ENCODE measurements at places on chromosomes 1 and 21.

GRCh38 chr21:31088474-31088751 lies 50.1 kb upstream of the KRTAP19-8 start:
- no peak for DNase-seq

DNA sequence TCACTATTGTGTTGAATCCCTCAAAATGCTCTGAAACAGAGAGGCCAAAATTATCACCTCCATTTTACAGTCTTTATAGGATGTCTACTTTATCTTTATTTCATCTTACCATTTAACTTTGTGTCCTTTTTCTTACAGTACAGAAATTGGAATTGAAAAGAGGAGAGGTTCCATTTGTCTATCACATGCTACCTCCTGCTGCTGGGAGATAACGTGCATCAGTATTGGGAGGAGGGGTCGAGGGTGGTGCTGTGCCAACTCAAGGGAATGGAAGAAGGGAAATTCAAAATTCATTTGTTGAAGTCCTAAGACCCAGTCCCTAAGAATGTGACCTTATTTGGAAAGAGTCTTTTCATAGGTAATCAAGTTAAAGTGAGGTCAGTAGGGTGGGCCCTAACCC lies 85.3 kb downstream of the HHIPL2 start:
- no peak for DNase-seq

DNA sequence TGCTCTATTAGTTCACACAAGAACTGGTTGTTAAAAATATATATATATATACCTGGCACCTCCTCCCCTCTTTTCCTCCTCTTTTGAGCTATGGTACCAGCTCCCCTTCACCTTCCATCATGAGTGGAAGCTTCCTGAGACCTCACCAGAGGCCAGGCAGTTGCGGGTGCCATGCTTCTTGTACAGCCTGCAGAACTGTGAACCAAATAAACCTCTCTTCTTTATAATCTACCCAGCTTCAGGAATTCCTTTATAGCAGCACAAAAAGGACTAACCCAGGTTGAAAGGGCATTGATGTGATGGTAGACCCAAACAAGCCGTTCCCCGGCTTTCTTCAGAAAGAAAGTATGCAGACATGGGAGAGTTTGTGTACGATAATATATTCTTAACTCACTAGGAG lies 14.9 kb downstream of the RSPH1 start:
- no peak for DNase-seq

DNA sequence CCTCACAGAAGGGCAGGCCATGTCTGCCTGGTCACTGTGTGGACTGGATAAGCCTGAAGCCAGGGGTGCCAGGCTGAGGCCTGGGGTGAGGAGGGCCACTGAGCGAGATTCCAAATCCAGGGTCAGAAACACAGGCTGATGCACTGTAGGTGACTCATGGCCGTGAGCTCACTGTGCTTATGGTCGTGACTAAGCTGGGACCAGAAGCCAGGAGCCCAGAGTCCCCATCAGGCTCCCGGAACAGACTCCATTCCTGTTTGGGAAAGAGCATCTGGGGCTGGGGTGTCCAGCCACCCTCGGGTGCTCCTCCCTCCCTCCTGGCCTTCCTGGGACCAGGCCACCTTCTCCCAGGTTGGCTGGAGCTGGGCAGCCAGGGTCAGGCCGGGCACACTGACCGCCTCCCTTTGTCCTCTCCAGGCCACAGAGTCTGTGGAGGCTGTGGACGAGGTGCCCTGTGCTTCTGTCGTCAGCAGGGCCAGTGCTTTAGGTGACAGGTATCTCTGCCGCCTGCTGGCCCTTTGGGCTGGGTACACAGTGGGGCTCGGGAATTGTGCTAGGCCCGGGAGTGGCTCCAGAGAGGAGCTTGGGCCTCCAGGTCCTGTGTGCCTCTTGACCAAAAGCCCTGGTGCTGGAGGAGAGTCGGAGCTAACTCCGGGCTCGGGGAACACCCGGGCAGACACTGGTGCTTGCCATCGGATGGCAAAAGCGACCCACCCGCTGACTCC lies 36.7 kb downstream of the AJAP1 start:
- DNase-seq: no peak

- DNase-seq: peak; percentile 27
Observed at GRCh38 chr1:88399690-88400089, 284.4 kb upstream of the PKN2 start.

DNA sequence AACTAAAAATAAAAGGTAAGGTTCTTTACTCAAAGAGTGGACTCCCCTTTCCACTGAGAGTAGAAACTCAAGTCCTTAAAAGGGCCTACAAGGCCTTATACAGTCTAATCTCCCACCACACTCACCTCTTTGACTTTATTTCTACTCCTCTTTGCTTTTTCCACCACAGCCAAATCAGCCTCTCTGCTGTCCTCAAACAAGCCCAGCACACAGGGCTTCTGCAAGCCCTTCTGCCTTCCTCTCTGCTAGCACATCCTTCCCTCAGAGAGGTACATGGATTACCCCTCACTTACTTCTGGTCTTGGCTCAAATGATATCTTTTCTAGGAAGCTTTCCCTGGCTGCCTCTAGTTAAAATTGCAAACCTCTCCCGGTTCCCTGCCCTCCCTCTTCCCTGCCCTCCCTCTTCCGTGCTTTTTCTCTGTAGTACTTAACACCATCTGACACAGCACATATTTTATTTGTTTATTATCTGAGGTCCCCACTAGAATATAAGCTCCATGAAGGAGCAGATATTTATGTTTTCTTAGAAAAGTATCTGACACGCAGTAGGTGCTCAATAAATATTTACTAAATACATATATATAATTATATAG lies 1.7 kb downstream of the LYST start:
- no peak for DNase-seq

- no peak for DNase-seq
Observed at GRCh38 chr1:76496871-76497270, 370.4 kb upstream of the ST6GALNAC5 start.

DNA sequence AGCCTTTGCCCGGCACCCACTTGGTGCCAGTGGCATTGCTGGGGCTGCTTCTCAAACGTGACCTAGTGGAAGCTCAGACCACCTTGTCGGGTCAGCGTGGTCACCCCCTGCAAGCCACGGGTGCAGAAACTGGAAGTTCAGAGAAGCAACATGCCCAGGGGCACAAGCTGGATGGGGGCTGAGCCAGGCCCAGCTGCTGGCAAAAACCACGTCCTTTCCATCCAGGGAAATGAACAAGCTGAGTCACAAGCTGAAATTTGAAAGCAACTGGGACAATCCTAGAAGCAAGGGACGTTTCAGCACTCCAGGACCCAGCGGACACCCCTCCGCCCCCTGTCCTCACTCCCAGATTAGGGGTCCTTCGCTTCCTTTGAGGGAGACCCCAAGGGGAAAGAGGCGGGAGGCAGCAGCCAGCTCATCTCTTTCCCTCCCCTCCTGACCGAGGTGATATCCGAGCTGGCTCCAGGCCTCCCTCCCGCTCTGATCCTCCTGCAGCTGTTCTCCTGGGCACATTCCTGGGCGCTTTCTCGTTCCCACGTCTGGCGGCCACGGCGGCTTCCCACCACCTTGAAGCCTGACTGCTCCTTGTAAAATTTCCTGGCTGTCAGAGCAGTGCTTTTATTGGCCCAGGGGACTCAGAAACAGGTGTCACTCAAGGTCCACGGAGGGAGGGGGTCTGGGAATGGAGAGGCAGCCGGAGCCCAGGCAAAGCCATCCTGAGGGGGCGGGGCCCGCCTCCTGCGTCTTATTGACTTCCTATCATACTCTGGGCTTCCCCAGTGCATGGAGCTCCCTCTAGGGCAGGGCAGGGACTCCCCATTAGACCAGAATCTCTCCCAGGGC lies 62.8 kb downstream of the PAX7 start:
- DNase-seq: no peak

DNA sequence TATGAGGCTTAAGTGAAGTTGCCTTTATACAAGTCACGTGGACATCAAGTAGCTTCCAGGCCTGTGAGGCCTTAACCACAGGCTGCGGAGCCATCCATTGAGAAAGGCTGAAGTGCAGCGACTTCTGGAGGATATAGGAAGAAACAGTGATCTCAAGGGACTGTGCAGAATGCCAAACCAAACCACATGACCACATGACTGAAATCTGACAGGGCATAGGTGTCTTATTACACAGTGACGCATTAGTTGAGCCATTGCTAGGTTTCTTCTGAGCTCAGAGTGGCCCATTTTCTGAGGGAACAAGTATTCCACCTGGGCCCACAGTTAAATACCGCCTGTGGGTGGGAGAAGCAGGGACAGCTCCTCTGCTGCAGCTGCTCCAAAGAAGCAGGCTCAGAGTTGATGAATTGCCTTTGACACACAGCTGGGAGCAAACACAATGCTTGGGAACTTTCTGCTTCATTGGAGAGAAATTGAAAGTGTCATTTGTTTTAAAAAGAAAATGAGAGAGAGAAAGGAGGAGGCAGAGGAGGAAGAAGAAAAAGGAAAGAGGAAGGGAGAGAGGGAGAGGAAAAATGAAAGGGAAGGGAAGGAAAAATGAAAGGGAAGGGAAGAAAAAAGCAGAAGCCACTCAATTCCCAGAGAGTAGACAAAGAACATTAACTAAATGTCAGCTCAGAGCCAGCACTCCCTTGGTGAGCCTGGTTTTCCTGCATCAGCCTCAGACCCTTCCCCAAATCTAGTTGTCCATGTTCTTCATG lies 94.4 kb downstream of the COLGALT2 start:
- no peak for DNase-seq

DNA sequence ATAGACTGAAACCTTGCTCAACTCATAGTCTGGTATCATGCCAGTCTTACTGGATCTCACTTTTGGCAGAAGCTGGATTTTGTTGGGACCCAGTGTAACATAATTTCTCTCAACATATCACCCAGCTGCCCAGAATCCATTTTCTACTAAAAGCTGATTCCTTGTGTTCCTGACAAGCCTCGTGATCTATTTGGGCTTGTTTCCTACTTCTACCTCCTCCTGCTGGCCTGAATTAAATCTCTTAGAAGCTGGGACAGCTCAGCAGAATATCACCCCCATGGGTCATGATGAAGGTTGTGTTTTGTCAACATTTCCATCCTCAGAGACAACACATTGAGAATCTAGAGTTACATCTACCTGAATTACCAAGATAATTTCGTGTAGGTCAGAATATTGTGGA lies 7.7 kb downstream of the GOLT1A start:
- no peak for DNase-seq

- no peak for DNase-seq
Observed at GRCh38 chr1:221227460-221227859, 348.2 kb downstream of the HLX start.

GRCh38 chr1:218926631-218927030 lies 247.0 kb upstream of the LYPLAL1 start:
- no peak for DNase-seq

DNA sequence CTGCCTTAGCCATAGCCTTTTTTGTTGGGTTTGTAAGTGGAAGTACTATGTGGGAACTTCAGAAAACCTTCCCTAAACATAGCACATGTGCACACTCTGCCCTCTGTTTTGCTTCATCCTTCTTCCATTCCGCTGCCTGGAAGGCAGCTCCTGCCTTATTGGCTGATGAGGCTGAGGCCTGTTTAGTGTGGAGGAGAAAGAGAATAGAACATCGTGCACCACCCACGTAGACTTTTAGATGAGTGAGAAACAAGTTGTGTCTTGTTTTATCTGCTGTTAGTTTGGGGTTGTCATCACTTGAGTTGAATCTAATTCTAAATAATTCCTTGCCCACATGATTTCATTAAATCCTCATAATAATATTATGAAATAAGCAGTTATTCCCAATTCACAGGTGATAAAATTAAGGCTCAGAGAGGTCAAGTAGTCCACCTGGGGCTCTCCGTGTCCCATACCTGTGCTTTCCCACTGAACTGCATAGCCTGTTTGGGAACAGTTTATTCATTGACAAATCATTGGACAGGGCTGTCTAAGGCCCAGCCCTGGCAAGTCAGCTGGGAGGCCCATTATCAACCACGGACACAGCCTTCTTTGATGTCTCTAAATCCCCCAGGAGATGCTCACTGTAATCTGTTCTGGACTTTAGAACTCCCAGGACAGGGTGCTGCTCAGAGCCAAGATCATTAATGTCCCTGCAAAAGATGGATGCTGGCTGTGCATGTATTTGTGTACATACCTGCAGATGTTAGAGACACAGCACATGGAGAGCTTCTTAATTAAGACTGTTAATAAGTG lies 93.0 kb downstream of the ABCA4 start:
- no peak for DNase-seq

Measured in GM06990 (cell line).